KG1 (cell line): ENCODE measurements at places on chromosomes 7 and 10.

GRCh38 chr7:106736508-106737201, 75.7 kb upstream of the CCDC71L start:
- no peak for DNase-seq

- DNase-seq = no peak
These were observed 122.3 kb downstream of the SLIT1 start for GRCh38 chr10:97063271-97063982.

DNA sequence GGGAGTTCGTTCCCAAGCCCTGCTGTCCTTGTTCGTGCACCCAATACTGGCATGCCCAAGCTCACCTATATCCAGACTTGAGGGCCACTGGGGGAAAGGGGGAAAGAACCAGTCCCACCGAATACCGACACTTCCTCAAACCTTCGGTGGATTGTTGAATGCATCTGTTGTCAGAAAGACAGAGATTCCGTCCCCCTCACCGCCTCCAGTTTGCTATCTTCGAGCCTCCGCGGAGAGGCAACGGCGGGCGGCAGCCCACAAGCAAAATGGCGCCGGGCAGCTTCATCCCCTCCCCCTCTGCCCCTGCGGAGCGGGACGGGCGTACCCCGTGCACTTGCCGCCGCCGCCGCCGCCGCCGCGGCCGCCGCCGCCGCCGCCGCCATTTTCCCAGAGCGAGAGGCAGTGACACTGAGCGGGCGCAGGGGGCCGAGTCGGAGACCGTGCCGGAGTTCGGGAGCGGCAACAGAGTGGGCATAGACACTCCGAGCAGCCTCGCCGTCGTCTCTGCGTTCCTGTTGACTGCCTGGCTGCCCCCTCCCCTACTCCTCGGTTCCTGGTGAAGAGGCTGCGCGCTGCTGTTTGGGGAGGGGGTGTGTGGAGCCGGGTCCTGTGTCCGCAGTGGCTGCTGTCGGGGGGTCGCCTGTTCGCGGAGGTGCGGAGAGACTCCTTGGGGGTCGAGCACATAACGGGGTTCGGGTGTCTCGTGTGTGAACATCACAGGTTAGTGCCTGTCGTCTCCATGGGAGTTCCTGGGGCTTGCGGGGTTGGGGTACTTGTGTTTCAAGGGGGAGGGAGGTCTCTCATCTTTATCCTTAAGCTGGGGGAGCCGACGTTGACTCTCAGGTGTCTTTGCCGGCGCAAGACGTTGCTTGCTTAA, at the start of gene KMT2E:
Gene KMT2E, plus strand, starts transcription at position 390 of the 877 bp plus-strand sequence. CDS start 26,748 bp downstream, outside the sequence.
- DNase-seq = no peak

GRCh38 chr7:121798896-121799295, 74.1 kb upstream of the PTPRZ1 start:
- no peak for DNase-seq

- no peak for DNase-seq
These were observed 33.5 kb upstream of the SFTPD start for GRCh38 chr10:79982362-79982800.

- DNase-seq = no peak
These were observed 79.6 kb downstream of the BMPR1A start for GRCh38 chr10:86836044-86836443.

DNA sequence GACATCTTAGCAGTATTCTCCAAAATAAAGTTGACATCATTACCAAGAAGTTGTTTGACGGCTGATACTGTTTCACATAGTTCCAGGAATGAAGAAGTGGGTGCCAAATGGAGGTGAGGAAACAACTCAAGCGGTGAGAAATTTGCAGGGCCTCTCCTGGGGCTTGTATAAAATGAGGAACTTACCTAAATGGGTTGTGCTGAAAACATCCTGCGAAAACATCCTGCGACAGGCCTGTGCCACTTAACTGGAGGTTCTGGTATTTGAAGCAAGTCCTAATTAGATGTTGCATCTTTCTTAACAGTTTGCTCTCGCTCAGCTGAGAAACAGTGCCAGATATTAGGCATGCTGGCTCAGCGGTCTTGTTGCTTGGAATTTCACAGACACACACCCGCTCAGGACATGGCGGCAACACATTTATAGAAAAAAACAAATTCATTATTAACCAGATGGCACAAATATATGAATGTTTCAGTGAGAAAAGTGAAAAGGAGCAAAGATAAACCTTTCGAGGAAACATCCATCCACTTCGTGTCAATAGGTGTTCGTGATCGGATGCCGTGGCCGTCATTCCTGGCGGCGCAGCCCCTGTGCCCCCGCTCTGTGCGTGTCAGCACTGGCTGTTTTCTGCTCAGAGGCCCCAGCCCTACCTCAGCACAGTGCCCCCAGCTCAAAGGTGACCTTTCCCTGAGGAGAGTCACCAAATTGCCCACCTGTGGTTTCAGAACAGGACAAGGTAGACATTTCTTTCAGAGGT, 48.1 kb downstream of the CDC123 start:
- DNase-seq = peak; percentile 21

GRCh38 chr10:48523212-48523819, 81.6 kb downstream of the ARHGAP22 start:
- DNase-seq = no peak

- DNase-seq = no peak
These were observed 257.0 kb downstream of the OTUD1 start for GRCh38 chr10:23695825-23696420.

DNA sequence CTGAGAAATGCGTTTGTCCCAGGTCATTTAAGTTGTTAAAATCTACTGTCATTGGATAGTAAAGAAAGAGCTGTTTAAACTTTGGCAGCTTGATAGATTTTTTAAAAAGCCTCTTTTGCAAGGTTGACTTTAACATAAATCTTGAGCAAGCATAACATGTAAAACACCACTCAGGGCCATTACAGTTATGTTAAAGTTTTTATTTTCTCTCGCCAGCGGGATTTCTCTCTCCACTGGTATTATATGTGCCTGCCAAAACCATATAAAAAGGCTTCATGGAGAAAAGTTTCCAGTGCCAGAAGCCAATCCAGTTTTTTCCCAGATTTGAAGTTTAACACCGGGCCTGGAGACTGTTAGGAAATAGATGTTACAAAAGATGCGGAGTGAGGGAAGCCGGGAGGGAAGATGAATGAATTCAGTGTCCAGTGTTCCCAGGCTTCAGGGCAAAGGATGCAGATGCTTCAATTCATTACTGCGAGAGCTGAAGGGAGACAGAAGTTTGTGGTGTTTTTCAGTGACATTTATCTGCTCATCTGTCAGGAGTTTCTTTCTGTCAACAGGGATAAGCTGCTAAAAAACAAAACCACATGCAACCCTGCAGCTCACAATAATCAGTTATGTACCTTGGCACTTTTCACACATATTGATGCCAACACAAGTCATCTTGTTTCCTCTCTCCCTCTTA, 155.5 kb downstream of the SPAG6 start:
- DNase-seq = no peak

GRCh38 chr7:7701527-7701926, 16.9 kb downstream of the RPA3 start:
- no peak for DNase-seq

GRCh38 chr7:14207138-14207537, 217.7 kb upstream of the ETV1 start:
- no peak for DNase-seq

DNA sequence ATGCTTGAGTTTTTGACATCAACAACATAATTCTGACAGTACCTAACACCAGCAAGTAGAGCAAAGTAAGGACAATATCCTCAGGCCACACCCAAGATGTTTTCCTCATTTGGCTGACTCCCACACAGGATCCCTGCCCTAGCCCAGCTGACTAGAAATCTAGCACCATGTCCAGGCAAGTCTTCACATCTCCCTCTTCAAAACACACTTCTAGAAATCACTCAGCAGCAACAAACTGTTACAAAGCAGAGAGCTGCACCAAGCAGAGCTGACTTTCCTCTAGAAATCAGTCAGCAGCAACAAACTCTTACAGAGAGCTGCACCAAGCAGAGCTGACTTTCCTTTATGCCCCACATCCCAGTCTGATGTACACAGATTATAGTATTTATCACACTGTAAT, 7.7 kb downstream of the TMEM168 start:
- no peak for DNase-seq

DNA sequence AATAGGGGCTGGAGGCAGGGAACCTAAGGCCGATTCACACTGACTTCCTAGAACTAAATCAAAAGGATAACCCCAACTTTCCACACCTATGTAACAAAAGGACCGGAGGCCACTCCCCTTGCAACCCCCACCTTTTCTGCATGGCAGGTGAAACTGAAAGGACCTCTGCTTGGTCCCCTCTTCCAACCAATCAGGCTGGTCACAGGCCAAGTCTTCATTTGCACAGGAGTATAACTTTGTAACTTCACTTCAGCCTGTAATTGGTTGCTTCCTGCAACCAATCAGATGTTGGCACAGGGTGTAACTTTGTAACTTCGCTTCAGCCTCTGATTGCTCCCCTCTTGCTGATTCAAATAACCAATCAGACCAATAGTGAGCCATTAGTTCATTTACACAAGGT, 190.0 kb downstream of the FAM107B start:
- no peak for DNase-seq

DNA sequence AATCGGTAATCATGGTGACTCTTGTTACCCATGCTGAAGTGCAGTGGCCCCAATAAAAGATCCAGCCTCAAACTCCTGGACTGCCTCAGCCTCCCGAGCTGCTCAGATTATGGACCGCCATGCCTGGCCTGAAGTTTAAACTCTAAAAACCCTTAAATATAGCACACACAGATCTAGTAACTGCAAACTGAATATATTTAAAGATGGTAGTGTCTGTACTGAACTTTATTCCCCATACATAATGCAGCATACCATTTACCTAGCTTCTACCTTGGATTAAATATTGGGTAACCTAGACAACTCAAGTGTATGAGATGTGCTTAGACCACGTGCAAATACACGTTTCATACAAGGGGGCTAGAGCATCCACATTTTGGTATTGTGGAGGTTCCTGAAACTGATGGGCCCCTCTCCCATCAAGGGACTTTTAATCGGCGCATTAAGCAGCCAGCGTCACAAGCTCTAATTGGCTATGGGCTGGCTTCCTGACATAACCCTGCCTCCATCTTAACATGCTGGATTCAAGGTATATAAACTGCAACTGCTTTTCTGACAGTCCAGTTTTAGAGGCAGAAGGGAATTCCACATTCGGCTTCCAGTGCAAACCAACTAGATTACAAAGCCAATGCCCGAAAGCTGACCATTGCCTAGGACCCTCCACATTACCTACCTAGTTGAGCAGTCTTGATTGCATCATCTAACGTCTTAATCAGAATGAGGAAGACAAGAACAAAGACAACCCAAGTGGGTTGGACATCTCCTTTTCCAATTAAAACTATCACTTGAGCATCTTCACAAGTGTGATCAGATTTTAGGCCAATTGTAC, 13.0 kb downstream of the HNRNPA2B1 start:
- no peak for DNase-seq

DNA sequence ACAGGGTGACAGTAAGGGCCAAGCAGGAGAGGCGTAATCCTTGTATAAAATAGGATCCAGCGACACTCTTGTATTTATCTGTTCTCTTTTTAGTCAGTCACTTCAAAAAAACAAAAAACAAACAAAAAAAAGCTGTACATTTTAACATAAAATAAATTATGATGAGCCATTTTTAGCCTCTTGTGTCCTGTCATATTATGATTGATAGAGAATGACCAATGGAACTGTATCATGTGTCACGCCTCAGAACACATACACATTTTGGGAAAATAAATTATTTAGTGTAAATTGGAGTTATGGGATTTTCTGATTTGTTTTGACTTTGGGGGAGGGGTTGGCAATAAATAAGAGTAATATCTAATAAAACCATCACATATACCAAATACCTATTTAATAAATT, 79.3 kb upstream of the SAMD8 start:
- DNase-seq = no peak

- no peak for DNase-seq
These were observed 12.5 kb upstream of the GPR146 start for GRCh38 chr7:1031716-1032455.

DNA sequence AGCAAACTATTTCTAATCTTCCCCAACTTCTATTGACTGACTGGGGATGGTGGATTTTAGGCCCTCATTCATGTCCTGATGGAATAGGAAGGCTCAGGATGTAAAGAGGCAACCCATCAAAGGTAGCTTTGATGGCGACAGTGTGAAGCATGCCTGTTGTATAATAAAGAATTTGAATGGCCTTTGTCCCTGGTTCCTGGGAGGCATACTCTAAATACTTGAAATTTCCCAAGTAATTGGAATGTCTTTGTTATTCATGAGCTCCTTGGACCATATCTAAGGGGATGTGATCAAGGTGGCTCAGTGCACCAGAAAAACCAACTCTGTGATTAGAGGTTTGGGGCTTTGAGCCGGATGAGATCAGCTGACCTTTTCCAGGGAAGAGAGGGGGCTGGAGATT, 264.5 kb upstream of the NEBL start:
- DNase-seq = no peak

DNA sequence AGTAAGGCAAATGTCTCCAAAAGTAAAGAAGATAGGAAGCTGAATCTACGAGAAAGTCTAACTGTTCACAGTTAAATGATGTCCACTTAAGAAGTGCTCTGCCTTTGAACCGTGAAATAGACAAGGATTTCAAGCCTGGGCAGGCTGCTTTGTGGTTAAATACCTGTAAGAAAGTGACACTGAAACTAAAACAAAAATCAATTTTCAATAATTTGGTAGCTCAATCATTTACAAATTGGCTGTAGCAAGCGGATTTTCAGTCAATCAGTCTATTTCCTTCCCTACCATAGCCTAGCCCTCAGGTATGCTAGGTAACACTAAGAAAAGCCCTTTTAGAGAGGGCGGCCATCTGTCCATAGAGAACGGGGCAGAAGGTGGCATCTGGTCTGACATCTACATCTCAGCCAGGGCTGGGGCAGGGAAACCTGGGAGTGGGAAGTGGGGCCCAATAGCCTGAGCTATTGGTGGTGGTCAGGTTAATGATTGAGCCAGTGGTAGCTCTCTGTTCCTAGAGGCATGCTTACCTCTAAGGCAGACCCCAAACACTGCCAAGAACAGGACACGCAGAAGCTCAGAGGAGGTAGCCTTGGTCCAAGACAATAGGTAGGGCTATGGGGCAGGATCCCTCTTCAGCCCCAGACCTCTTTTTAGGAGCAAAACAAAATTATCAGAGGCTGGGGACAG, 223.2 kb downstream of the CCSER2 start:
- DNase-seq = no peak

GRCh38 chr7:70573696-70574095, 558.2 kb upstream of the GALNT17 start:
- no peak for DNase-seq

DNA sequence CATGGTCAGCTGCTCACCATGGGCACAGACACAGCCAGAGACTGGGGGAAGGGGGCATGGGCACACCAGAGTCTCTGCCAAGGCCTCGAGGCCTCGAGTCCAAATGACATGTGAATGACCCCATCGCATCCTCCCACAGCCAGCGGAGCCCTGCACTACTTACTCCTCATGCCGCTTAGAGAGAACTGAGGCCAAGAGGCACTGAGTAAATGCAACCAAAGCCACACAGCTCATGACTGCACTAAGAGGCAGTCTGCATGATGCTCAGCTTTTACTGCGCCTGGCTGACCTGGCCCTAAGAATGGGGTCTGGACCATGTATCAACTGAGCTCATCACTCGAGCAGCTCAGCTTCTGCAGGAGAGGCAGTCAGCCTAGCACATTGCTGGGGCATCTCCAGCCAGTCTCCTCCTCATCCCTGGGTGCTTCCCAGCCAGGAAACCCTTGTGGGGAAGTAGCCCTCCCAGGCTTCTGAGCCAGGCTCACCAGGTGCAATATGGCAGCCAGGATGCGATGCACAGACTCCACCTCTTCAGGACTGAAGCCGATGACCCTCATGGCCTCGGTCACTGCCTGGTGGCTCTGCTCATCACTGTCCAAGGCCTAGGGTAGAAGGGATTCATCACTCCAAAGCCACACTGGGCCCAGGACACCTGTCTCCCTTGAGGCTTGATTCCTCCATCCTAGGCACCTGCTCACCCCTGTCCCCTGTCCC, 7.5 kb downstream of the MYO1G start:
- DNase-seq = no peak

GRCh38 chr10:52635651-52636050, 136.9 kb downstream of the MBL2 start:
- no peak for DNase-seq
